HepG2 (cell line): ENCODE measurements at places on chromosomes 3 and 15.

DNA sequence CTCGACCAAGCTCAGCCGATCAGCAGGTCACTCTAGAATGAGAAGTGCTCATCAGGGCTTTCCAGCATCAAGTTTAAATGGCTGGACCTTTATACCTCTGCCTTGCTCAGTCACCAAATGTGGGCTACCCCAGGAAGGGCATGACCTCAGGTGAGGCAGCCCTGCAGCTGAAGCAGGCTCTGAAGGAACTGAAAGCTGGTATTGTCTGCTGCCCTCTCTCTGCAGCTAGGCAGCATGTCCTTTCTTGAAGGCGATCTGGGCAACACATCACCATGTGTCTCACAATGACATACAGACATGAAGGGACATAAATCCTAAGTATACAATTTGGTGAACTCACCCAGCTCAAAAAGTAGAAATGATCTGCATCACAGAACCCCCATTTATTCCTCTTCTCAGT is 38.7 kb upstream of the ARID3B start:
- DNase-seq: no peak

GRCh38 chr3:102124282-102124681 is 275.0 kb downstream of the NFKBIZ start:
- no peak for DNase-seq

- no peak for DNase-seq
Measured at GRCh38 chr3:172072543-172072942, 33.2 kb downstream of the FNDC3B start.

DNA sequence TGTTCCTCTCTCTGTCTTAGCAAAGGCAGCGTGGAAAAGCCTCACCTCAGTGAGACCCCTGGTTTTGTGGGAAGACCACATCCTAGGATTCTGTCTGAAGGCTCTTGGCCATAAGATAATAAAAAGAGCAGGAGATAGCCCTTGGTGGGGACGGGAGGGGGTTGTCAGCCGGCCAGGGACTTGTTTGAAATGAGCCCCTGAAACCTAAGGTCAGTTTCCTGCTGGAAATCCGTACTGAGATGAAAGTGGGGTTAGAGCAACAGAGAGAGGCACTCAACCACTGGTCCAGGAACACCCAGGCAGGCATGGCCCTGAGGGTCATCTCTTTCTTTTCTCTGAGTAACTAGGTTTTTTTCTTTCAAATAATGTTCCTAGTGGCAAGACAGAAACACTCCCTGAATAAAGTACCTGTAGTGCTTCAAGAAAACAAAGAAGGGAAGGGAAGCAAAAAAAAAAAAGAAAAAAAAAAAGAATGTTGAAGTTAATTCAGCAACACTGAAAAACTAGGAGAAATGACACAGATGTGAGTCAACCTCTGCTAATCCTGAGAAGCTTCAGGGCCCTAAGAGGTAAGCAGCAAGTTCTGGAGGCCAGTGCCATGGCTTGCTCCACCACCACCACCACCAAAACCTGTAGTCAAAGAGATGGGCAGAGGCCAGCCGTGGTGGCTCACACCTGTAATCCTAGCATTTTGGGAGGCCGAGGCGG is 3.2 kb downstream of the ITGB5 start:
- no peak for DNase-seq

- no peak for DNase-seq
Measured at GRCh38 chr3:80050826-80051601, 283.2 kb upstream of the ROBO1 start.

DNA sequence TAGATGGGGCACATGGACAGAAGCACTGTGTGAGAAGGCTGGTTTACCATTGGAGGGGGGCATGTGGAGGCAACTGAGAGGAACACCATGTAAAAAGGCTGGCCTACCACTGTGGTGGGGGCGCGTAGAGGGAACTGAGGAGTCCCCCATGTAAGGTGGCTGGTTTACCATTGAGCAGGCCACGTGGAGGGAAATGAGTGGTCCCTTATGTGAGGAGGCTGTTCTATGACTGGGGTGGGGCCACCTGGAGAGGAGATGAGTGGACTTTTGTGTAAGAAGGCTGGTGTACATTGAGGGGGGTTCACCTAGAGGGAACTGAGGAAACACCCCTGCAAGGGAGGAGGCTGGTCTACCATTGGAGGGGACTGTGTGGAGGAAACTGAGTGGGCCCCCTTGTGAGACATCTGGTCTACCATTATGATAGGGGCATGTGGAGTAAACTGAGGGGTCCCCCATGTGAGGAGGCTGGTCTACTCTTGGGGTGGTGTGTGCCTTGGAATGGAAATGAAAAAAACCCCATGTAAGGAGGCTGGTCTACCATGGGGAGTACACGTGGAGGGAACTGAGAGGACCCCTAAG is 156.9 kb downstream of the FBLN2 start:
- DNase-seq: no peak

DNA sequence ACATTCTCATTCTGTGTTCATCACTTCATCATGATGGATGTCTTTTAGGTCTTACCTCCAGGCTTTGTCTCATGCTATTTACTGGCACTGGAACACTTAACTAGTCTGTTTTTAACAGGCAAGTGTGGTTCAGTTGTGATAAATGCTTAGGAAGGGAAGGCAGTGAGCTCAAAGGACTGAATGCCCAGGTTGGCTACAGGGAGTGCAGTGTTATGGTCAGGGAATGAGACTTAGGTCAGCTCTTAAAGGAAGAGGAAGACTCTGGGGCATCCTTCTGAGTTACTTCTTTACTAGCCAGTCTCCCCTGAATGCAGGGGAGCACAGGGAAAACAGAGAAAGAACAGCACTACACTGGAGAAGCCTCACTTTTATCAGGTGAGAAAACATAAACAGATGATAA is 72.6 kb downstream of the TGFBR2 start:
- no peak for DNase-seq
